GM12865 (cell line): ENCODE measurements at places on chromosomes 5 and 9.

GRCh38 chr9:6302417-6302816 is 25.8 kb upstream of the TPD52L3 start:
- DNase-seq, result no peak

DNA sequence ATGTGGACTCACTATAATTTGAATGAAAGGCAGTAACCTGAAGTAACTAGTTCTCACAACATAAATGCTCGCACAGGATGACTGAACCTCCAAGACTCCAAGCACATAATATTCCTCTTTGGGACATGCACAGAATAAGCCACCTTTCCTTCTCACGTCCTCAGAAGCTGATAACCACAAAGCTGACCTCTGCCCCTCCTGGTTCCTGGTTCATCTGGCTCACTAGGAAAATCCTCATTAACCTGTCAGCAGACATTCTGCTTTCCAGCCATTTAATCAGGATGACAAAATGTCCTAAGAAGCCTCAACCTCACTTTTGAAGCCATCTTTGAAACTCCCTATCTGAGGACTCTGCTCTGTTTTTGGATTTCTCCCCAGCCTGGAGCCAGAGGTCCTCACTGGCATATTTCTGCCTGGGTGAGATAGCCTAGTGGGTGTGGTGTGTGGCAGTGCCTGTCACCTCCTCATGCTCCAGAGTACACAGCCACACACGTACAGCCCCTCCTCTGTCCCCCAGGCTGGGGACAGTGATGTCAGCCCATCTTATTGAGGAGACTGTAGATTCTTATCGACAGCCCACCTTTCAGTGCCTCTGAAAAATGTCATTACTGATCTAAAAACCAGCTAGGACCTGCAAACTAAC is 10.3 kb downstream of the ANKH start:
- DNase-seq, result no peak

DNA sequence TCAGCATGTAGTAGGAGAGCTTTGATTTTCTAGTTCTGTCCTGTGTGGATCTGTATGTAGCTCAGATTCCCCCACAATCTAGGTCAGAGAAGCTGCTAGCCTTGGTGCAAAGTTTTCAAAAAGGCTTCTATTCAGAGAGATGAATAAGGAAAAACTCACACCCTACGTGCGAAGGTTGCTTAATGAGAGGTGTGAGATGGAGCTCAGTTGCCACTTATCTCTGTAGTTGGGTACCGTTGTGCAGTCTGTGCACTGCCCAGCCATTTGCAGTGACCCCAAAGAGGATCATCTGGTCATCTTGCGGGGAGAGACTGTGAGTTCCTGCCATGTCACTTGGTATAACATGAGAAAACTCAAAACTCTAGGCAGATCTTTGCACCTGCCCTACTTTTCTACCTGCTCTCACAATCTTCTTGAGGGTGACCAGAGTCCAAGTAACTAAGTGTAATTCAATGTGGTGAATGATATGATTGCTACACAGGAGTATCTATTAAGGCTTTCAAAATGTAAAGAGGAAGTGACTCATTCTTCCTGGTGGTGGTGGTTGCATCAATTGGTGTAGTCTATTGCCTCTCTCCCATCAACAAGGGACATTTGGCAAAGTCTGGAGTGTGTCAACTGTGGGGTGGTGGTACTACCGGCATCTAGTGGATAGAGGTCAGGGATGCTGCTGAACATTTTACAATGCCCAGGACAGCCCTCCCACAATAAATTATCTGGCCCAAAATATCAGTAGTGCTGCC is 65.2 kb downstream of the TMC1 start:
- DNase-seq, result peak; percentile 37

- no peak for DNase-seq
Measured at GRCh38 chr9:93683331-93684134, 107.1 kb downstream of the PHF2 start.

GRCh38 chr5:90921418-90921973 is 362.9 kb downstream of the ADGRV1 start:
- no peak for DNase-seq

DNA sequence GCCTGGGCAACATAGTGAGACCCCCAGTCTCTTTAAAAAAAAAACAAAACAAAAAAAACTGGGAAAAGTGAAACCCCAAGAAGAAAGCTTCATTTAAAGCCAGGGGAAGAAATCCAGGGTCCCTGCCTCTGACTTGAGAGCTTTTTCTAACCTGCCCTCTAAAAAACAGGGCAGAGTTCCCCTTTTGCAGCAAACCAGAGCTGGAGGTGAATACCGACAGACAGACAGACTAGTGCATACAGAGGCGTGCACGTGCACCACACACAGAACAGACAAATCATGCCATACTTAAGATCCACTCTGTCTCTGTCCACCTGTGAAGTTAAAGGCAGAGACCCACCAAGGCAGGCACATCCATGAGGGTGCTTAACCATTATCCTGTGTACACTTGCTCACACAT is 11.7 kb upstream of the AQP3 start:
- DNase-seq, result no peak

GRCh38 chr9:77753180-77753579 is 105.1 kb upstream of the GNA14 start:
- no peak for DNase-seq

- DNase-seq, result no peak
Measured at GRCh38 chr9:27109621-27110020, 596 bp downstream of the TEK start.

GRCh38 chr5:159058716-159059636 is 40.7 kb downstream of the EBF1 start:
- DNase-seq, result peak; percentile 18

DNA sequence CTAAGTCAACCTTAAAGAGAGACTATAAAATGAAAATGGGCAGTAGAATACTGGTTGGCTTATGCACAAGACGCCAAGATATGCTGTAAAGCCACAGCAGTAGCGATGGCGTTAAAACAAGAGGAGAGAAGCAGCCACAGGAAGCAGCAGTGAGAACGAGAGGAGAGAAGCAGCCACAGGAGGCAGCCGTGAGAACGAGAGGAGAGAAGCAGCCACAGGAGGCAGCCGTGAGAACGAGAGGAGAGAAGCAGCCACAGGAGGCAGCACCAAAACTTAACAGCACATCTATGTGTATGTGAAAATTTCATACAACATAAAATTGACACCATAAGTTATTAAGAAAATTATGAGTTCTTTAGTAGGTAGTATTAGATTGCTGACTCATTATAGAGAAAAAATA is 2318.6 kb upstream of the ACO1 start:
- no peak for DNase-seq

DNA sequence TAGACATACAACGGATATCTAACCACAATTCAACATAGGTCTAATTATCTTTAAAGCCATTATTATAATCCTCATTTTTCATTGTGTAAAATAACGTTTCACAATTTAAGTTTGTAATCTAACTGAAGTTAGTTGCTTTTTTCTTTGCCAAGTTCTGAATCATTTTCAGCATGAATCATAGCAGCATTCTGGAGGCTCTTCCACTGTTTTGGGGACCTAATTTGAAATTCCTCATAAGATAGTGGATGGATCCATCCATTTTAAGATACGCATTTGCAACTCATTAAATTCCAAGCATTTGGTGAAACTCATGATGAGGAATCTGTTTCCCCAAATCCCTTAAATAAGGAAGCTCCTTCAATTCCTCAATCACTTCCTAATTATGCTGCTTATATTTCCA is 447.1 kb upstream of the CDH10 start:
- DNase-seq, result no peak

DNA sequence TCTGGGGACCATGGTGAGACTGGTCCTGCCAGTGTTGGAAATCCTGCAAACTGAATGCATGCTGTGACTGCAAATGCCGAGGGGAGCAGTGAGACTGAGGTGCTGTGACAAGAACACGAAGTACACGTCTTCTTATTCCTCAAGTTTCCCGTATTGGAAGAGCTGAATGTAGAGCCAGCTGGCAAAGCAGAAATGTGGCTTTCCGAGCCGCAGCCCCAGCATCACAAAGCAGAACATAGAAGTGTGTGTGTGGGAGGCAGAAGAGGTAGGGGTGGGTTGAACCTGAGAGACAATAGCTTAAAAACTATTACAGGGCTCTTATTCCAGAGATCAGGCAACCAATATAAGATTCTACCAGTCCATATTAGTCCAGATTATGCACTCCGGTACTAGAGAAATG is 98.8 kb downstream of the CARTPT start:
- no peak for DNase-seq

- no peak for DNase-seq
Measured at GRCh38 chr5:110087829-110088228, 398.1 kb downstream of the MAN2A1 start.

GRCh38 chr9:128987805-128988204 is 40.3 kb downstream of the NUP188 start:
- DNase-seq, result no peak

DNA sequence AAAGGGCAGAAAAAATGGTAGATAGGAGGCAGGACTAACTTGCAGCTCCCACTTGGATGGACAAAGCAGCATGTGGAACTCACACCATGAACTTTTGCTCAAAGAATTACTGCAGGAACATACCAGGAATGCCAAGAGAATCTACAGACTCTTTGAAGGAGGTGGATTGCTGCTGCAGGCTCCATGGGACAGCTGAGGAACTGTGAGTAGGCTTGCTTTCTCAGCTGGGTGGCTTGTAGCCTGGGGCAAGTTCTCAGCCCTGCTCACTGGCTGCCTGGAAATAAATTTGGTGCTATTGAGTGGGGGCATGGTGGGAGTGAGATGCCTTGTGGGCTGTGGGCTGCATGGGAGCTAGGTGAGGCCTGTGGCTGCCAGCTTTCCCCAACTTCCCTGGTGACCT is 574.5 kb downstream of the PRELID2 start:
- no peak for DNase-seq

GRCh38 chr5:143161885-143162540 is 241.5 kb downstream of the NR3C1 start:
- DNase-seq, result no peak

DNA sequence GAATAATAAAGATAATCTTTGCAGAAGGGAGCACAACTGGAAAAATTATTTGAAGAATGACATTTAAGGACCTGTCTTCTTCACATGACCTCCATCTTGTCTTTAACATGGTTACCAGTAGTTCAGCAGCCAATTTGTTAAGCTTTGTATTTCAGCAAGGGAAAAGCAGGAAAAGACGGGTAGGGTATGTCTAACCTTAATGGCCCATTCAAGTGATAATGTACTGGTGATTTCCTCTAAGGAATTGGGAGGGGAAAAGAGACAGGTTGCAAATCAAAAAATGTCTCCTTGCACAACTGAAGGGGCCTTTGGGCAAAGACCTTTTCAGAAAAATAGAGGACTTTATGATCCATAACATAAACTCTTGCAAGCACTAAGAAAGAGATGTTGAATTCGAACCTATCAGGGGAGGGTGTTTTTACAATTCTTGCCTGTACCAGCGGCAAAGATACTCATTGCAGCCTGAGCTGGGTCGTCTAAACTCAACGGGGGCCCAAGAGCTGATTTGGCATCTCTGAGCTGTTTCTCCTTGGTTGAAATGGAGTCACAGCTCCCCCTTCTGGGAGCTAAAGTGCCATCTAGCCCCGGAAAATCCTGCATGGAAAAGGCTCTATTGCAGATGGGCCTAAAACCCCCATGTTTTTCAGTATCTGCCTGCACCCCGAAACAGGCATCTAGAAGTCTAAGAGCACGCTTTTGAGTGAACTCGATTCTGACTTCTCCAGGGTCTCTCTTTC is 3.8 kb downstream of the BRINP1 start:
- DNase-seq, result peak; percentile 26

DNA sequence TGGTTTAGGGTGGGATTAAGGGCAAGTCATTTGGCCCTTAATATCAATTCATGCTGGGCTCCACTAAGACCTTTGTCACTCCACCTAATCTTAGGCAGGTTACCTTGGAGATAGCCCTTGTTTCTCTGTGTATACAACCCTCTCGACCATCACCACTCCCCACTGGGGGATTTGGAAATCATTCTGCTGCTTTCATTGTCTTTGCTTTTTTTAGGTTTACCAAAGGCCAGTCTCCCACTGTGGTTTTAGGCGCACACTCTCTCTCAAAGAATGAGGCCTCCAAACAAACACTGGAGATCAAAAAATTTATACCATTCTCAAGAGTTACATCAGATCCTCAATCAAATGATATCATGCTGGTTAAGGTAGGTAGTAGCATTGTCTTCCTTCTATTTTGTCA is 6.2 kb downstream of the GZMK start:
- no peak for DNase-seq

DNA sequence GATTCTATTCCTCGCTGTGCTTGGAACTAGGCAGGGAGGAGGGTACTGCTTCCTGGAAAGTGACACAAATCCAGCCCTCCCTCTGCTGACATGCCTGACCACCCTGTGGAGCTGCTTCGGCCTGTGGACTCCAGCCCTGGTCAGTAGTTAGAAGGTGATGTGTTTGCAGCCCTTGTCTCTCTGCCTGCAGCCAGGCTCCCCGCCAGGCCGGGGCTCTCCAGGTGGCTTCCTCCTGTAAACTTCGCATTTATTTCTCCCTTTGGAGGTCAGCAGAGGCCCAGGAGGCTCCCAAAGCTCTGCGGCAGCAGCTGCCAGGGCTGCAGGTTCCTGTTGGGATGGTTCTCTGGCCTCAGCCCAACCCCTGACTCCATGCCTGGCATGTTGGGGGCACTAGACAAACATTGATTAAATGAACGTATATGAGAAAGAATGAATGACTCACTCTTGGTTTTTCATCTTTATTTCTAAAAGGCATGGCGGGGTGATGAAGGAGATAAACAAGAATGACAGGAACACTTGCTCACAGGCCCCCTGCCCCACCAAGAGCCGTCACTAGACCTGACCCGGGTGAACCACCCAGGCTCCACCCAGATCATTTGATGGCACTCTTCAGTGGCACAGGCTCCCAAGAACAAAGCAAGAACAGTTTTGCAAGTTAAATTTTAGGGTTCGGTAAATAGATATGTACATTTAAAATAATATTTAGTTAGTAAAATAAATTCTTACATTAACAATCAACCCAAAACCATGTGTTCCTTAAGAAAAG is 8.4 kb upstream of the IRX2 start:
- no peak for DNase-seq

- DNase-seq, result no peak
Measured at GRCh38 chr9:89461265-89461664, 36.6 kb downstream of the SEMA4D start.

GRCh38 chr9:35001285-35001677 is 11.7 kb downstream of the DNAJB5 start:
- no peak for DNase-seq

DNA sequence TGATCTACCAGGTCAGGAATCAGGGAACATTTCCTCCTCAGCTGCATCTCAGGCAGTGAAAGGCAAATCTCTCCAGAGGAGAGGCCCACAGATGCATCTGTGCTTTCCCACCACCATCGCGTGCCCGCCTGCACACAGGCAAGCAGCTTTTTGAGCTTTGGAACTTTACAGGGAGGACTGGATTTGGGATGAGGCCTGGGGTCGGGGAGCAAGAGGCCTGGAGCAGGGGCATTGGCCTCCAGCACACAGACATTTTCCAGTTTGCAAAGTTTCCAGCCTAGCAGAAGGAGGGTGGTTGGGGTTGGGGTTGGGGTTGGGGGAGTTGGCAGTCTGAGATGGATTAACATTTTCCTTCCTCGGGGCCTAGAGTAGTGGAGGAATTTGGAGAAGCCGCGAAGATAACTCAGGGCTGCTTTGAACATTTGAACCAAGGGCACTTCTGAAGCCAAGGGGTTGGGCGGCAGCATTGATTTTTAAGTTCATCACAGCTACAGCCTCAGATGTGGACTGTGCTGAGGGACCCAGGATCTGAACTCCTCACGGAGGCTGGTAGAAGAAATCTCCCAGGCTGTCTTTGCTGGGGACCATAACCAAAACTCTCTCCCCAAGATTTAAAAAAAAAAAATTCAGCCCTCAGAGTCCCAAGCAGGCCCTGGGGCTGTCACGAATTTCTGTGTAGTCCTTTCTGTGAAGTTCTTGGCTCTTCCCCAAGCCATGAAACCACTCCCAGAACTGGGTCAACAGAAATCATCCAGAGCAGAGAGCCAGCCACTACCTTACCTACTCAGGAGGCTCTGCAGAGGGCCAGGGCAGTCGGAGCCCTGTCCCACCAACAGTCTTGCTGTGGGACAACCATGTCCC is 25.6 kb downstream of the C5orf15 start:
- DNase-seq, result no peak
